Cardiac septum (tissue), 1 donor: ENCODE measurements at places on chromosomes 6 and 20. TPM values are rescaled to one million over a fixed set of nuclear protein-coding genes. Genes with fewer than 3 reads are reported as not detected.

Gene LY6G5C
- total RNA-seq = 2.9 TPM

Gene RHAG
- total RNA-seq = not detected

Gene FAM209B
- not detected for total RNA-seq

Gene KHDC1L
- not detected for total RNA-seq

Gene GSTA3
- not detected for total RNA-seq

DNA sequence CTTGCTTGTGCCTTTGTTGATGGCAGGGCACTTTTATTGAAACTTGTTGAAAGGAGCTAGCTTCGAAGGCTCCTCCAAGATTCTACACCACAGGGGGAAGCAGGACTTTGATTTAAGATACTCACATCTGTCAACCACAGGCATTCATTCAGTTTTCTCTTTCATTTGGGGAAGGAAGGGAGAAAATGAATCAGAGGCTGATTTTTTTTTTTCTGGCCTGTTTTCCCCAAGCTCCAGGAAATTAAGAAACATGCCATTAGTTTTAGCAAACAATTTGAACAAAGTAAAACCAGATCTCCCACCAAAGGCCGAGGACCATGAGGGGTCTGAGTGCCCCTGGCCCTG is 8.7 kb upstream of the APCDD1L start:
- no peak for DNase-seq

- DNase-seq = no peak
Measured at GRCh38 chr6:34239893-34240292, 3.2 kb downstream of the HMGA1 start.

GRCh38 chr6:44622956-44623355 is 235.4 kb downstream of the CDC5L start:
- no peak for DNase-seq

DNA sequence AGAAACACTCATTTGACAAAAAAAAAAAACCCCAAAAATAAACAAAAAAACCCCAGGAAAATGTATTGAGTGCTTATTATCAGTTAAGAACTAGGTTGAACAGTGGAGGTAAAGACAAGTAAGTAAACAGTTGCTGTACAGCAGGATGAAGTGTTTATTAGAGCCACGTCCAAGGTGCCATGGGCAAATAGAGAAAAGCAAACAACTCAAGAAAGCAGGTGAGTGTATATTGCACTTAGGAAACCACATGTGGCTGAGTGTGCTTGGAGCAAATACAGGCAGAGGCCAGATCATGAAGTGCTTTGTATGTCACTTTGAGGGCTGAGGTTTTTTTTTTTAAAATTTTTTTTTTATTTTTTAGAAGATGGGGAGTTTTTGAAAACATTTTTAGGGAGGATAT is 98.3 kb downstream of the MACROD2 start:
- DNase-seq = no peak

GRCh38 chr6:23091795-23092194 is 522.4 kb downstream of the HDGFL1 start:
- DNase-seq = no peak
